ENCODE measurements at places on chromosomes 16 and 17. TPM values are rescaled to one million over a fixed set of nuclear protein-coding genes. Genes with fewer than 3 reads are reported as not detected.

C1QL1 gene
- polyA plus RNA-seq: 5.1 TPM

CIBAR2 gene
- polyA plus RNA-seq: not detected

HS3ST3A1 gene
- polyA plus RNA-seq: 0.08 TPM

NOL3 gene
- 121 TPM for polyA plus RNA-seq

- DNase-seq: no peak
These were observed 4.8 kb downstream of the CACNG1 start for GRCh38 chr17:67049025-67049739.

DNA sequence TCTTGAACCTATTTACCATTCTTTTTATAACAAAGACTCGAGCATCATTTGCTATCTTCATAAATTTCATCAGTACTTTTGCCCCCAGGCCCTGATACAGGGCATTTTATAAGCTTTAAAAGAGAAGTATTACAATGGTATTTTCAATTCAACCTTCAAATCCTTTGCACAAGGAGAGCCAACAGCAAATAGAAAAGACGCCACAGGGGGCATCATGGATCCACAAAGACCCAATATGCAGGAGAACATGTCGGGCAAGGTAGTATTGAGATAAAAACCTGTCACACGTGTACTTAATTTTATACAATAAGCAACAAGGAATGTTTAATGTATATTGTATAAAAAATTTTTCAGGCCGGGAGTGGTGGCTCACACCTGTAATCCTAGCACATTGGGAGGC is 10.2 kb downstream of the MAP3K14 start:
- DNase-seq: no peak

DNA sequence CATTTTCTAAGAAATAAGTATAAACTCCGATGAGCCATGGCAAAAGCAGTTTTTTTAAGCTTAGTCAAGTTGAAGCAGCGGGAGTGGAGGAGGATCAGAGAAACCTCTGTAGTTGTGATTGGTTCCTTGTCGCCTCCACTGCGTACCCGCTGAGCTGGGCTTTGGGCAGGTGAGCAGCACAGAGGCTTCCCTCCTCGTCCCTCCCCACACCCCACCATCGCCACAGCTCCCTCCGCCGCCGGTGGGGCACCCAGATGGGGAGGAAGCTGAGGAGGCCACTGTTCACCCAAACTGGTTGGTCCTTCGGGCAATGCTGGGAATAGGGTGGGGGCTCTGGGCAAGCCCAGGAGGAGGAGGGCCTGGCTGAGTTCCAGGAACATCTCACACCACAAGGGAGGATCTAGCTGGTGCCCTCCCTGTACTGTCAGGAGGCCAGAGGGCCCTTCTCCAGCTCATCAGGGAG is 5.2 kb upstream of the MRPL38 start:
- DNase-seq: no peak

GRCh38 chr16:71840052-71840451 is 5.7 kb upstream of the ATXN1L start:
- DNase-seq: no peak

GRCh38 chr16:21314339-21314738 is 36.2 kb upstream of the CRYM start:
- no peak for DNase-seq
